Common myeloid progenitor, CD34-positive (primary cell): ENCODE measurements at places on chromosomes 1 and 21.
A peak's percentile ranks its signal among the peaks of the same experiment; 100 is the strongest.

DNA sequence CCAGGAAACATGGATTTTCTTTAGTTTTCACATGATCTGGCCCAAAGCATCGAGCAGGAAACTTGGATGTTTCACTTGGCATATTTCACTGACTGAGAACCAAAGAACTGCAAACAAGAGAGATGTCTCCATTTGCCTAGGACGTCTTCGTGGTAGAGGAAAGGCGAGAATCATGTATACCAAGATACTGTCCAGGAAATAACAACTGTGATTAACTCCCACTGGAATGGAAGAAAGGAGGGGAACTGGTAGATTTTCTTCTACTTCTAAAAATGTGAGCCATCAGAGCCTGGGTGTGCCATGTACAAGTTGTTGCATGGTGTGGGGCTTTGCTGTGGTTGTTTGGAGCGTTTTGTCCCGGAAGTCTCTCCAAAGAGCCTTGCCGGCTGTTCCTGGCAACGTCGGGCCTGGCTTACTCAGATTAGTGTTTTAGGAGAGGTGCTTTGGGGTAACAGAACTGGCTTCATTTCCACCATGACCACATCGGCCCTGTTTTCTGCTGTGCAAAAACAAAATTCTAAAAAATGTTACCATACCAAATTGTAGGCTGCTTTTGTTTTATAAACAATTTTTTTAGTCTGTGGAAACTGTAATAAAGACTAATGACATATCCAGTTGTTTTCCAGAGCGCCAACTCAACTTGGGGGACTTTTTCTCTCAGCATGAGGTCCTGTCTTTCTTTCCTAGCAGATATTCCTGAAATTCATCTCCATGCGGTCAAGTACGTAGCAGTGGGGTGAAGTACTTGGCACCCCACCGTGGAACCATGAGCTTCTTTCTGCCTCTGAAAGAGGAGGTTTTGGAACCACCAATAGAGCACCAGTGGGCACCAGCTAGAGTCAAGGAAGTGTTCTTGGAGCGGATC lies 118.3 kb downstream of the TM2D1 start:
- DNase-seq = no peak

DNA sequence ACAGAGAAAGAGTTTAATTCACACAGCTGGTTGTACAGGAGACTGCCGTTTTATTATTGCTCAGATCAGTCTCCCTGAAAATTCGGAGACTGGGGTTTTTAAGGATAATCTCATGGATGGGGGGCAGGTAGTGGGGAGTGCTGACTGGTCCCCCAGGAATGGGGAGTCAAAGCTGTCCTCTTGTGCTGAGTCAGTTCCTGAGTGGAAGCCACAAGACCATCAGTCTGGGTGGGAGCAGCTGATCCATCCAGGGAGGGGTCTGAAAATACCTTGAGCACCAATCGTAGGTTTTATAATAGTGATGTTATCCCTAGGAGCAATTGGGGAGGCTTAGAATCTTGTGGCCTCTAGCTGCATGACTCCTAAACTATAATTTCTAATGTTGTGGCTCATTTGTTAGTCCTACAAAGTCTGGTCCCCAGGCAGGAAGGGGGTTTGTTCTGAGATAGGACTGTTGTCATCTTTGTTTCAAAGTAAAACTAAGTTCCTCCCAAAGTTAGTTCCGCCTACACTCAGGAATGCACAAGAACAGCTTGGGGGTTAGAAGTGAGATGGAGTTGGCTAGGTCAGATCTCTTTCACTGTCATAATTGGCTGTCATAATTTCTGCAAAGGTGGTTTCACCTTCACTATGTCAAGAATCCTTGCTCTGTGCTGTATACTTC lies 50.3 kb downstream of the TRAF5 start:
- peak; percentile 54 for DNase-seq

GRCh38 chr21:38337793-38338192 lies 81.0 kb downstream of the KCNJ15 start:
- DNase-seq = no peak

- DNase-seq = no peak
Observed at GRCh38 chr21:28136656-28137255, 855.9 kb downstream of the LTN1 start.

- no peak for DNase-seq
Observed at GRCh38 chr1:111737216-111738132, 1.7 kb downstream of the INKA2 start.

DNA sequence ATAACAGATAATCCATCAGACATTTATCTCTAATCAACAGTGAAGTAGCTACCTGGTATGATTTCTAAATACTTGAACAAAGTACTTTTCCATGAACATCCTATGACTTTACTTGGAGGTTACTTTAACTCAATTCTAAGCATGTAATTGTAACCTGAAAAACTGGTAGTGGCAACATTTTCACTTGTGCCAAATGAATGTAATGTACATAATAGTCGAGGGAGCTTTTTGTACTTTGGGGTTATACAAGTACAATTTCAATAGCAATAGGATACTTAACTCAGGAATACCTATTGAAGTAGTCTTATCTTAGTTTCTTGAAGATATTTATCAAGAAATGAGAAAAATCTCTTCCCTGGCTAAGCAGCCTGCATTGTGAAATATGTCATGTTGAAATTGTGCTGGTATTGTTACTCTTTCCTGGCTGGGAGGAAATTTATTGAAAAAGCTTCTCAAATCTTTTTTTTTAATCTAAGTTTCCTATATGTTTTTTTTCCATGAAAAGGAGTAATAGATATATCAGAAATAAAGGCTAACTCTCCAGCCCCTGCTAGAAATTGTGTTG lies 33.7 kb upstream of the CACYBP start:
- no peak for DNase-seq

- no peak for DNase-seq
Observed at GRCh38 chr1:7220007-7220406, 434.8 kb downstream of the CAMTA1 start.

GRCh38 chr1:26838474-26839338 lies 12.2 kb downstream of the ZDHHC18 start:
- peak; percentile 53 for DNase-seq

DNA sequence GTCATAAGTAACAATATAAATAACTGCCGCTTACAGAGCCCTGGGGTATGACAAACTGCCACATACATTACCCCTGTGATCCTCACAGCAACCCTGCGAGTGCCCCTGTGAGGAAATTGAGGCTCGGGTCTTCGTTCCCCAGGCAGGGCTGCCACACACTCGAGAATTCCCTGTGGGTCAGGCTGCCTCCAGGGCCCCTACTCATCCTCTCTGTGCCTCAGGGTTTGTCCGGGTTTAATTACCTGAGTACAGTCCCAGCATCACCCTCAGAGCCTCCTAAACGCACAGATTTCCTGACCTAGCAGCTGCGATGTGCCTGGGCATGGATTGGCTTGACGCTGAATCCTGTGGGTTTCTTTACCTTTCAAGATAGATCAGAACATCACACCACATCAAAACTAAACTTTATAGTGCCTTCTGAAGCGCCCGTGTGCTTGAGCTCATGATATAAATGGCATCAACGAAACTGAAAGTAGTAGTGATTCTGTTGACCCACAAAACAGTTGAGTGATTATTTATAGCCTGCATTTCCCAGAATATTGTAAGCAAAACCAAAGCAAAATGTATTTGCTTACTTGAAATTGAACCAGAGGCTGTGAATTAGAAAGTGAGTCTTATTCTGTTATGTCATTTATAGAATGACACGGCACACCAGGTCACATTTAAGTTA lies 14.0 kb downstream of the SLC37A1 start:
- peak; percentile 82 for DNase-seq

- DNase-seq = no peak
Observed at GRCh38 chr1:194919146-194919545, 1689.1 kb downstream of the KCNT2 start.

GRCh38 chr1:6612641-6613360 lies 730 bp upstream of the PHF13 start:
- DNase-seq = no peak
